ENCODE measurements at places on chromosomes 16 and 17.

GRCh38 chr16:50152351-50152806 is 727 bp upstream of the TENT4B start:
- peak; percentile 64 for DNase-seq

DNA sequence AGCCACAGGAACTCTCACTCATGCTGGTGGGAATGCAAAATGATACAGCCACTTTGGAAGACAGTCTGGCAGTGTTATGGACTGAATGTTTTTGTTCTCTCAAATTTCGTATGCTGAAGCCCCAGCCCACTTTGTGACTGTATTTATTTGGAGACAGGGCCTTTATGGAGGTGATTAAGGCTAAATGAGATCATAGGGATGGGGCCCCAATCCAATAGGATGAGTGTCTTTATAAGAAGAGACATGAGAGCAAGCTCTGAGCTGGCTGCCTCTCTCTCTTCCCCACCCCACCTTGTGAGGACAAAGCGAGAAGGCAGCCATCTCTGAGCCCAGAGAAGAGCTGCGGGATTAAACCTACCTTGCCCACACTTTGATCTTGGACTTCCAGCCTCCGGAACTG is 21.9 kb upstream of the RAI1 start:
- DNase-seq, result no peak

DNA sequence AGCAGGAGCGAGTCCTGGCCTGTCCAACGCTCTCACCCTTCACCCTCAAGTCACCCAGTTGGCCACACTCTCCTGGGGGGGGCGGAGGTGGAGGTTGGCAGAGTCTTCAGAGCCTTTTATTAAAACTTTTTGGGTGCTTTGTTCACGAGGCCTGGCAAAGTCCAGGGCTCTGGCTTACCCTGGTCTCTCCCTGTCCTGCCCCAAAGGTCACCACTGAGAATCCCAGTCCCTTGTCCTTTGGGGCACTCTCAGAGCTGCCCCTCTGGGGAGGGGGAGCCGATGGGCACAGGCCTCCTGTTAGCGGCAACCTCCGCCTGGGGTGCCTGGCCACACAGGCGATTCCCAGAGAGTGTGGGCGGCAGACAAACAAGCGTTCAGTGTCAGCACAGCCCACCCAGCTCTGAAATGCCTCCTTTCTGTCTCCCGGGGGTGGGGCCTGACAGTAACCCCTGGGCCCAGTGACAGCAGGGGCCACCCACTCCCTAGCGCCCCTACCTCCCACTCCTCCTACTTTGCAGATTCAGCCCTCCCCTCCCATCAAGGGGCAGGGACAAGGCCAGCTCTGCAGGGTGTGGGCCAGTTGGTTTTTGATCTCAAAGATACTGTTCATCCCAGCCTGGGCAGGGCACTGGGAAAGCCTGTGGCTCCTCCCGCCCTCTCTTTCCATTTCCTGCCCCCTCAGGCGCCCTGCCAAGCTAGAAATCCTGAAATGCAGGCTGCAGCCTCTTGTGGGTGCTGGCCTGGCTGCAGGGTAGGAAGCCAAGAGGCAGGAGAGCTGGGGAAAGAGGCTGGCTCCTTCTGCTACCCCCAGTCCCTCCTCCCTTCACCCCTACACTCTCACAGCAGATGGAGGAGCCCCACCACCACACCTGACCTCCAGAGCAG is 36.6 kb upstream of the EMP2 start:
- DNase-seq, result no peak

DNA sequence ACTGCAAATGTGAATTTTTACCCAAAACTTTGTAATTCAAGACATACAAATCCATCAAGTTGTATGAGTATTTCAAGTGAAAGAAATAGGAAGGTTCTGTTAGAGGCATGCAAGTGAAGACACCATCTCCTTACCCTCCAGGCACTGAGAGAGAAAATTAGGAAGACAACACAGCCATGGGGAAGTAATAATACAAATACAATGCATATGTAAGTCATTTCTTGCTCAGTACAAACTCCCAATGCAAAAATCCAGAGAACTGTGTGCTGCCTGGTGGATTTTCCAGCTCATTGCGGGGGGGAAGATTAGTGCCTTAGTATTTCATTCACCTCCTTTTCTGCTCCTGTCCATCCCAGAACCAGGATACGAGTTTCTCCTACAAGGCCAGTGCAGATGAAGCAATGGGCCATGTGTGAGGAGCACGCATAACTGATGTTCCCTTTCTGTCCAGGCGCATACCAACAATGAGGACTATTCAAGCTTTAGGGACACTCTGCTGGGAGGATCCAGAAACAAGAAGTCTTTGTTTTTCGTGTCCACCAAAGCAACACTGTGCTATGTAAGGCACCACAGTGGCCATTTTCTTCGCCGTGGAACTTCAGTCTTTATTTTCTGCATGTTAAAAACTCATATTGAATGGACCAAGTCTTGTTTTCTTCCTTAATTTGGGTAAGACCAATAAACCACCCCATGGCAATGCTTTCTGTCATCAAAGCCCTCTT is 143.7 kb upstream of the RCVRN start:
- DNase-seq, result no peak

DNA sequence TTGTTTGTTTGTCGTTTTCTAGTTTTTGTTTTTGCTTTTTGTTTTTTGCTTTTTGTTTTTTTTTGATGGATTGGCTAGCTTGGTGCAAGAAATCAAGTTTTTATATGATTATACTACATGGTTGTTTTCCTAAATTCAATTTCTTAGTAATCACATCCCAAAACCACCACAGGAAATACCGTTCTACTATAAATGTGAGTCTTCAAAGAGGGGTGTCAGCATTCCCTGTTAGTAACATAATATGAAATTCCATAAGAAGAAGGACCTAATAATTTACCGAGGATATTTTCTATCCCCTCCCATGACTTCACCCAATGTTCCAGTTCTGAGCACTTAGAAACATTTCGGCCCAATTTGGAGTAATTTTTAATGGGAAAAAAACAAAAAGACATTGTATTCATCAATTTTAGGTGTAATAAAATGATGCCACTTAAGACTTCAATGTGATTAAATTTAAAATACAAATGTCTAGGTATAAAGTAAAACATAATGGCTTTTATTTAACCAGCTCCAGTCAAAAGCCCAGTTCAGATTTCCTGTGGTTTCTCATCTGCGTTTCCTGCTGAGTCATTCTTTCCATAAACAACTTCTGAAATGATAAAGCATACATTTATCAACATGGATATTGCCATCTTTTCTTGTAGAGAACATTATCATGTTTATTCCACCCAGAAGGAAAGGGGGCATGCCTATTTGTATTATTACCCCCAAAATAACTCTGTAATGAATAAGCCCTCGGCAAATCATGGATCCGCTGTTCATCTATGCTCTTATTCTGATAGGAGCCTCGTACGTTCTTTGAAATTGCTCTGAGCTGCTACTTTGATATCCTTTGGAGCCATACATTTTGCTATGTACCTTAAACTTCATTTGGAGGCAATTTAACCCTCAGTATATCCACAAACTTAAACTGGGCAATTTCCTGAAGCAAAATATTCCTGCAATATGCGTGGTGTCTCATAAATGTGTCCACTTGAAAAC is 28.1 kb downstream of the HSBP1 start:
- DNase-seq, result no peak
